Stomach (tissue), 19 donors: ENCODE measurements at places on chromosomes 1 and 21. TPM values are rescaled to one million over a fixed set of nuclear protein-coding genes. Genes with fewer than 3 reads are reported as not detected.

- DNase-seq = no peak
These were observed 562.1 kb downstream of the NPHP4 start for GRCh38 chr1:5430136-5430535.

GRCh38 chr1:179953974-179954492, 577 bp upstream of the CEP350 start:
- DNase-seq = no peak

DNA sequence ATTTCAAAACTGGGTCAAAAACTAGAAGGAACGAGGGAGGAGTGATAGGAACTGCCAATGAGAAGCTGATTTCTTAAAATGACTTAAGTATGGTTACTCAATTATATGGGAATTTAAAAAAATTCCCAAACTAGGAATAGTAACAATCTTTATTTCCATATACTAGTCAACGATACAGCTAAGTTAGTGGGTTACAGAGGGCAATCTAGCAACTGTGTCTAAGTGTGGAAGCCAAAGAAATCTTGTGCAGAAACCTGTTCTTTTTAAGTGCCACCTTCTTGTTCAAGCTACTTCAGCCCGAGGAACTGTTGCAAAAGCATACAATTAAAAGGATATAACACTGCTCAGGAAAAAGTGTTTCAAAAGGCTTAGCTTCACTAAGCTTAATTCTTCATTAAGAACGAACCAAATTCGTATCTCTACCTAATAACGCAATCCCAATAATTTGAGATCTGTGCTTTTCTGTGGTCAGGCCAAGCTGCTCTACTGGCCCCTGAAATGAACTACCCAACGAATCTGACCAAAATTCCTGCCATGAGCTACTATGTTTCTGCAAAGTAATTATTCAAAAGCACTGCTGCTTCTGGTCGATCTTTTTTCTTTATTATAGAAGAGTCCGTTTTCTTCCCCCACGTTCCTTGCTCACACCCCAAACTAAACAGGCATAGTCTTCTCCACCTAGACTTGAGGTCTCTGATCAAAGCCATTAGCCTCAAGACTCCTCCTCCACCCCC, 1.8 kb downstream of the USP24 start:
- no peak for DNase-seq

Gene SLC1A7
- not detected for total RNA-seq

Gene IFI44
- 62.2 TPM for total RNA-seq

Gene ZNF648
- total RNA-seq = not detected

Gene PODN
- total RNA-seq = 356 TPM
